Forelimb muscle (tissue), 1 donor: ENCODE measurements at places on chromosomes 16 and 17. TPM values are rescaled to one million over a fixed set of nuclear protein-coding genes. Genes with fewer than 3 reads are reported as not detected.

- no peak for DNase-seq
These were observed 21.0 kb upstream of the ITGAX start for GRCh38 chr16:31333686-31334649.

DNA sequence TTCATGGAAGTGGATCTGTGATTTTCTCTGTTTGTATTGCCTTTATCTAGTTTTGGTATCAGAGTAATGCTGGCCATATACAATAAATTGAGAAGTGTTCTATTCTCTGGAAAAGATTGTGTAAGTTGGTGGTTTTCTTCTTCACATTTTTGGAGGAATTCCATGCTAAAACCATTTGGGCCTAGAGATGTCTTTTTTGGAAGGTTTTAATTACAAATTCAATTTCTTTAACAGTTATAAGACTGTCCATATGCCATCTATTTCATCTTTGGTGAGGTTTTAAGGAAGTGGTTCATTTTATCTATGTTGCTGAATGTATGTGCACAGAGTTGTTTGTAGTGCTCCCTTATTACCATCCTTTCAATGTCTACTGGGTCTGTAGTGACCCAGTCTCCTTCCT lies 46.0 kb downstream of the CACNG1 start:
- DNase-seq: no peak

DNA sequence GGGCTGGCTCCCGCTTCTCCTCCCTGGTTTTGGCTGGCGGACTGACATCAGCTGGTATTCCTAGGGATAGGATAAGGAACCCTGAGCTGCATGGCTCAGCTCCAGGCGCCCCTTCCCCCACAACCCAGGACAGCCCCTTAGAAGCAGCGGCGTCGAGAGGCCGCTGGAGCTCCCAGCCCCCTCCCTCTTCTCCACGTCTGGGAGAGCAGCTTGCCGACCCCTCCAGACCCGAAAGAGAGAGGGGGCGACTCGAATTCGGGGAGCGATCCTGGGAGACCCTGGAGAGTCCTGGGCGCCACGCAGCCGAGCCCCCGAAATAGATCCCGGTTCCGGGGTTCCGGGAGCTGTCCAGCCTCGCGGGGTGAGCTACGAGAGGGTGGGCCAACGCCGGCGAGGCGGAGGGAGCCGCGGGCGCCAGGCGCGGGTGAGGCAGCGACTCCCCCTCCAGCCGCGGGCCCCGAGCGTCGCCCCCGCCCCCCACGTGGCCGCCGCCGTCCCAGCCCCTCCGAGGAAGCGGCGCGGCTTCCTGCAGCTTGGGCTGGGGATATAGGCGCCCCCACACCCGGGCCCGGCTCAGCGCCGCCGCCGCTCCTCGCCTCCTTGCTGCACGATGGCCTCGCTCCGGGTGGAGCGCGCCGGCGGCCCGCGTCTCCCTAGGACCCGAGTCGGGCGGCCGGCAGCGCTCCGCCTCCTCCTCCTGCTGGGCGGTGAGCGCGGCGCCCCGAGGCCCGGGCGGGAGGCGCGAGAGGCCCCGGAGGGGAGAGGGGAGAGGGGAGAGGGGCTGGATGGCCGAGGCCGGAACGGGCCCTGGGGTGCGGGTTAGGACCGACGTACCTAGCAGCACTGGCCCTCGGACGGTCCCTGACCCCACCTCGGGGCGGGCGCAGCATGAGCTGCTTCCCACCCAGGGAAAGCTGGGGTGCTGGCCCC lies at the start of gene RAMP2:
TSS of gene RAMP2 (plus strand) at position 576 of the 930 bp plus-strand sequence. CDS start at position 611, 35 bp downstream.
- no peak for DNase-seq

DNA sequence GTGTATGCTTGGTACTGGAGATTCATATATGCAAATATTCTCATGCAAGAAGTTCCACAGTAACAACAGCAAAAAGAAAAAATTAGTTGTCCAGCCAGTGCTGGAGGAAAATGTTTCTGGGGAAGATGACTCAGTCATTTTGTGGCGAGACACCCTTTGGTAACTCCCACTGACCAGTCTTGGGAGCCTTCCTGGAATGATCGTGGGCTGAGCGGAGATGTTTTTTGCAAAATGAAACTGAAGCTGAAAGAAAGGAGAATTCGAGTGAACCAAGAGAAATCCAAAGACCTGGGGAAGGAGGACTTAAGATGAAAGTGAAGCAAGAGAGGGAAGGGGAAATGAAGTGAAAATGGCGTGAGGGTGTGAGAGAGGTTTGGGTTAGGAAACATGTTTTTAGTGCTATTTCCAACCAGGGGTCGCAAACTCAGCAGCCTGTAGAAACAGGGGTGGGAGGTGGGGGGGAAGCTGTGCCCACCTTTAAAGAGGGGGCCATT lies 5.2 kb downstream of the ITPRIPL2 start:
- DNase-seq: no peak

Gene NHLRC4
- polyA plus RNA-seq: 0.99 TPM

DNA sequence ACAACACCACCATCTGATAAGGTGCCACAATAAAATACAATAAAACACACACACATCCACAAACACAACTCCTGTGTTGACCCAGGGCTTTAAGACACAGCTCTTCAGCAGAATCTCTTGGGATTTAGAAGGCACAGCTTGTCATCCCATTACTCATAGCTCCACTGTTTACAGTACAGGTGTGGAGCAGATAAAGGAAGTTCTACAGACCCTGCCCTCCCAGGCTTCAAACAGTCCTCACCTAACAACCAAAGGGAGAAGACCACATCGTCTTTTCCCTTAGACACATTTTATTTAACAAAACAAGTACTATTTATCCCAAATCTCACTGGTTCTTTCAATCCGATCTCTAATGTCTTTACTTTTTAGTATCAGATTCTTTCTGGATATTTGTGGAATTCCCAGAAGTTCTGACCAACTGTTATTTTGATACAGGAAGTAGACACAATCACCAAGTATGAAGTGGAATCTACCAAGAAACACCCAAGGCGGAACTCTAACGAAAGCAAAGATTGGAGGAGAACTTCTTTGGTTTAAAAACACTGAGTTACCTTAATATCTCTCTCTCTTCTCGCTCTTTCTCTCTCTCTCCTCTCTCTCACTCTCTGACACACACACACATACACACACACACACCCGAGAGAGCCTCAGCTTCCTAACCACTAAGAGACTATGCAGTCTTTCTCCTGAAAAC lies 46.1 kb downstream of the CYTH1 start:
- DNase-seq: no peak

GRCh38 chr17:76659928-76660655 lies 16.5 kb upstream of the ST6GALNAC1 start:
- no peak for DNase-seq

DNA sequence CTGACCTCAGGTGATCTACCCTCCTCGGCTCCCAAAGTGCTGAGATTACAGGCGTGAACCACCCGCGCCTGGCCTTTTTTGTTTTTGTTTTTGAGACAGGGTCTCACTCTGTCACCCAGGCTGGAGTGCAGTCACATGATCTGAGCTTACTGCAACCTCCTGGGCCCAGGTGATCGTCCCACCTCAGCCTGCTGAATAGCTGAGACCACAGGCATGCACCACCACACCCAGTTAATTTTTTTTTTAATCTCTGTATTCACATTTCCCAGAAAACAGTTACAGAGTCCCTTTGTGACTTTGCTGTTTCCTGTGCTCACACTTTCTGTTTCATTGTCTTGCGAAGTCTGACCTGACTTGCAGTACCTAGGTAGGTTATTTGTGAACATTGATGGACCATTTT lies 2.7 kb downstream of the CLUAP1 start:
- DNase-seq: no peak
